Activated T-helper 17 cell treated with anti-CD3 and anti-CD28 coated beads, Interleukin-2, amount 50 U/mL, for 72 hours (primary cell): ENCODE measurements at places on chromosomes 12 and 14. TPM values are rescaled to one million over a fixed set of nuclear protein-coding genes. Genes with fewer than 3 reads are reported as not detected.

Gene LRRC43
- total RNA-seq = not detected

Gene RNASE3
- not detected for total RNA-seq

Gene ANKRD33
- not detected for total RNA-seq

Gene CD163L1
- not detected for total RNA-seq

Gene PLXNC1
- total RNA-seq = 4.9 TPM

Gene RPL10L
- total RNA-seq = not detected

Gene RPGRIP1
- total RNA-seq = not detected

Gene GYS2
- total RNA-seq = not detected

Gene MYF6
- not detected for total RNA-seq

Gene CMA1
- 0.80 TPM for total RNA-seq

Gene FLRT2
- total RNA-seq = not detected

Gene CATSPERB
- 0.52 TPM for total RNA-seq

Gene AKAP6
- 2.1 TPM for total RNA-seq

Gene JAG2
- 2.5 TPM for total RNA-seq
